NCI-H1105 (cell line): ENCODE measurements at places on chromosomes 5 and 9.

GRCh38 chr9:76452839-76453238 lies 6.1 kb upstream of the GCNT1 start:
- DNase-seq, result no peak

- DNase-seq, result no peak
These were observed 19.5 kb upstream of the ARAP3 start for GRCh38 chr5:141701360-141702119.

- peak; percentile 37 for DNase-seq
These were observed 46.6 kb upstream of the IPPK start for GRCh38 chr9:92716557-92716956.

GRCh38 chr5:83006683-83007283 lies 70.4 kb downstream of the TMEM167A start:
- no peak for DNase-seq

GRCh38 chr5:43619911-43620310 lies 16.9 kb downstream of the NNT start:
- DNase-seq, result no peak

- no peak for DNase-seq
These were observed 84.7 kb upstream of the DHFR start for GRCh38 chr5:80739496-80739895.

DNA sequence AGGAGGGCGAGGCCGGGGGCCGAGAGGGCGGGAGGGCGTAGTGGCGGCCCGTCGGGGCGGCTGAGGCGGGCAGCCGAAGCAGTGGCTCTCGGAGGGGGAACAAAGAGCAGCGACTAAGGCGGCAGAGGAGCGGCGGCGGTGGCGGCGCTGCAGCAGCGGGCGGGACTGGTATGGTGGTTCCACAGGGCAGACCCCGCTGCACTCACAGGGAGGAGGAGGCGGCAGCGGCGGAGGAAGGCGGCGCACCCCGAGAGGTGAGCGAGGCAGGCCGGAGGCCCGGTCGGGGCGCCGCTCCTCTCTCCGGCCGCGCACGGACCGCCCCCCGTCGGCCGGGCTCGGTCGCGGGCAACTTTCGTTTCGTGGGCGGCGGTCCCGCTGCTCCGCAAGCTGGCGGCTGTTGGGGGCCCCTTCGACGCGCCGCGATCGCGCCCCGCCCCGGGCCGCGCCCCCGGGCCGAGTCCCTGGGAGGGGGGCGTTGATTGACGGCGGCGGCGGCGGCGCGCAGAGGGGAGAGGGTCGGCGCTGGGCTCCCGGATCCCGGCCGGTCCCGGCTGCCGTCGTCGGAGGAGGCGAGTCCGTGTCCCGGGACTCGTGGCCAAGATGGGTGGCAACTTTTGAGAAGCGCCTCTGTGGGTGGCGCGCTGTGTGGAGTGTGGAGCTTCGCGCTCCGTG lies 467 bp downstream of the CNOT6 start:
- DNase-seq, result no peak

- no peak for DNase-seq
These were observed 1.8 kb downstream of the DPP7 start for GRCh38 chr9:137112564-137113384.

- DNase-seq, result no peak
These were observed 258.0 kb upstream of the CLINT1 start for GRCh38 chr5:158116965-158117364.

DNA sequence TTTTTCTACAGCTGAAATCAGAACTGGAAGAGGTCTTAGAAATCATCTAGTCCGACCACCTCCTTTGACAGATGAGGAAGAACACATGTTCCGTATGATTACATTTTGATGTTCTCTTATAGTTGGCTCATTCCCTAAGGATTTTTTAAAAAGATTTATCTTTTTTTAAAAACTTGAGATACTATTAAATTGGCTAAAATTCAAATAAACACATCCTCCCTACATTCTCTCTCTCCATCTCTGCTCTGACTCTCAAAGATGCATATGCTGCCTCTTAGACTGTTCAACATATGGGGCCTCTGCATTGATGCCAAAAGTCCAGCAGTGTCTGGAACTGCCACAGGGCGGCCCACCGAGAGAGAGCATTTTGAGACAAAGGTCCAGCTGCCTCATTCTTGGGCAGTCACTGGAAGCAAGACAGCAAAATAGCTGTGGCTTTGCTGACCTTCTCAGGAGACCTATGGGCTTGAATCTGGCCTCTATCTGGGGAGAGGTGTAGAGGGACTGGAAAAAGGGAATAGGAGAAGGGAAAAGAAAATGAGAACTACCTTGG lies 12.8 kb upstream of the TSSK1B start:
- no peak for DNase-seq

DNA sequence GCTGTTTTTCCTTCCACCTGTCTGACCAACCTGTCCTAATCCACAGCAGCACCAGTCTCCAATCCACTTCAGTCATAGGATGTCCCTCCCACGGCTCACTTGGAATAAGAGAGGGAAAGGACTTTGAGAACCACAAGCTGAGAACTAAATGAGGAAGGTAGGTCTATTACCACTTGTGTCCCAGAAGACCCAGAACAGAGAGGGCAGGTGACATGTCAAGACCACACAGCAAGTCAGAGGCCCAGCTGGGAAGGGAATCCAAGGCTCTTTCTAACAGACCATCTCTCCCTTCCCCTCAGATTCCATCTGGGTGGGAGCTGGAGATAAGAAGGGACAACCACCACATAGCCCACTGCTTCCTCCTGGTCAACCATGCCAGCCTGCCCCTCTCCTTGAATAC lies 14.6 kb downstream of the ANXA6 start:
- DNase-seq, result no peak

DNA sequence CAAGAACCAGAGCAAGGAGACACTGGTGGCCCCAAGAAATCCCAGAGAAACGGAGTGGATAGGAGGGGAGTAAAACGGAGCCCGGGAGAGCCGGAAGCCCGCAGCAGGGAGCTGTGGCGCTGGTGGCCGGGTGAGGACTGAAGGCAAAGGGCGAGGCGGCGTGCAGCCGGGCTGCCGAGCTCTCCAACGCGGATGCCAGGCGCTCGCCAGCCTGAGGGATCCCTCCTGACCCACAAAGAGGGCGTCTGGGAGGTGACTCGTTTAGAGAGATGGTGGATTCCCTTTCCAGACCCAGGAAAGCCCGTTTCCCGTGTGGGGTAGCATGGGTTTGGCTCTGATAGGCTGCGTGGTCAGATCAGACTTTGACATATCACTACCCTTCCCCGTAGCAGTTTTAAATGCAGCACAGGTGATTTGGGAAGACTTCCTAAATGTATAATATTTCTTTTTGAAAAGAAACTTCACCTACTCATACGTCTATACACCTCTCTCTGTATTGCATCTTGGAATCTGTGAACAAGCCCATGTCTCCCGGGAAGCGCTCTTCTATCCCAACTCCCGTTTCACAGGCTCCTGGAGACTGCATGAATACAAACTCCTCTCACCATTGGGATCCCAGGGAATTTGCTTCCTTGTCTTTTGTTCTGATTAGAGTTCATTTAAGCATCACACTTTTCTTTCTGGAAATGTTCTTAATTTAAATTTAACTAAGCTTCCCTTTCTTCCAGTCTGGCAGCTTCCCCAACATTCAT lies 158.1 kb downstream of the C9orf152 start:
- DNase-seq, result peak; percentile 30

GRCh38 chr9:37983381-37984067 lies 79.6 kb upstream of the SLC25A51 start:
- no peak for DNase-seq

- DNase-seq, result no peak
These were observed 128.7 kb downstream of the TRIM32 start for GRCh38 chr9:116815835-116816234.

DNA sequence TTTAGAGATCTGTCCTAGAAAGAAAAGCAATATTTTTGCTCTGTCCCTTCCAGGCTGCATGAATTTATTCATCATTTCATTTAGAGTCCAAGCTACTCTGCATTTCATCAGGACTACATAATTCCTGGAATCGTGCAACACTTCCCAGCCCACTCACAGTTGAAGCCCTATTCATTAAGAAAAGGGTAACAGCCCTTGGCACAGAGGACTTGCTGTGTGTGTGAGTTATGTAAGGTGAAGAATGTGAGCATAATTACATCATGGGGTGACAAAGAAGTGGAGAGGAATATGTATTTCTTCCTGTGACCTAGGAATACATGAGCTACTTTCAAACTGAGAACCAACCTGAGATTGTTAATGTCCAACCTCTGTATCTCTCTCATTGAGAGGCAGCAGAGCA lies 317.4 kb downstream of the ARHGEF28 start:
- DNase-seq, result no peak

GRCh38 chr5:74594137-74595040 lies 46.1 kb downstream of the ENC1 start:
- no peak for DNase-seq

DNA sequence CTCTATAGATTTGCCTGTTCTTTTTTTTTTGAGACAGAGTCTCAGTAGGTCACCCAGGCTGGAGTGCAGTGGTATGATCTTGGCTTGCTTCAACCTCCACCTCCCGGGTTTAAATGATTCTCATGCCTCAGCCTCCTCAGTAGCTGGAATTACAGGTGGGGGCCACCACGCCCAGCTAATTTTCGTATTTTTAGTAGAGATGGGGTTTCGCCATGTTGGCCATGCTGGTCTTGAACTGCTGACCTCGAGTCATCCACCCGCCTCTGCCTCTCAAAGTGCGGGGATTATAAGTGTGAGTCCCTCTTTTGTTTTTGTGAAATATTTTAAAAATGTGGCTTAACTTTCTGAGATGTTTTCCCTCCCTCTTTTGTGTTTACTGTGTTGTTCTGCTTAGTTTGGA lies 29.2 kb downstream of the HSPA4 start:
- DNase-seq, result no peak

GRCh38 chr9:5587024-5587423 lies 41.9 kb upstream of the RIC1 start:
- no peak for DNase-seq

- DNase-seq, result peak; percentile 68
These were observed at the start of gene GPRIN1 for GRCh38 chr5:176609724-176610434. Gene GPRIN1, minus strand, starts transcription at chr5:176610156. Its CDS starts 10,322 bp downstream, at chr5:176599834.

DNA sequence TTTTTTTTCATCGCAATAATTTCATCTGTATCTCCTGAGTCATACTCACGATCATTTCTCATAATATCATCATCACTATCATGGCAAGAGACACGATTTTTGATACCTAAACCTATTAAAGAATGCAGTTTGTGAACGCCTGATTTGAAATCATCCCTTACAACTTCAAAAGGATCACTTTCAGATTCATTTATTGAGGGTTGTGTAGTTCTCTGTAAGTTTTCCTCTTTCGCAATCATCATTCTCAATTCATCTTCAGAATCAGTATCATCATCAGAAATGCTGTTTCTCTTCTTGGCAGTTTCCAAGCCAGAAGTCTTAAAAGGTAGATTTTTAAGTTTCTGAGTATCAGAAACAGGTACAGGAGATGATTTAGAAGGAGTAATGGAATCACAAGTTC lies 9.7 kb downstream of the NOL8 start:
- no peak for DNase-seq

DNA sequence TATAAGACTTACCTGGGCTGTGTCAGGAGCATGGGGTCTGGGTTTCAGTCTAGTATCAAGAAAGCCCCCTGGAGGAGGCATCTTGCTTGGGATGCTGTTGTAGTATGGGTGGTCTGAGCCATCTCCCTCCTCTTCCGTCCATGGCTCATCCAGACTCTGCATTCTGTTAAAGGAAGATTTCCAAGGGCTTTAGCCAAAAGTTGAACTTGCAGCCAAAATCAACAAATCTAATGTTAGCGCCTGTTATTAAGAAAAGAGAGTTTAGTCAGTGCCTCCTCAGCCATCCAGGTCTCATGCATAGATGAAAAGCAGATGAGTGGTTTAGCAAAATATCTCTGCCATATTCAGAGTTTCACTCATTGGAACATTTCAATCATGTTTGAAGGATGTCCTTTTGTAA lies 55.6 kb downstream of the S1PR3 start:
- no peak for DNase-seq

DNA sequence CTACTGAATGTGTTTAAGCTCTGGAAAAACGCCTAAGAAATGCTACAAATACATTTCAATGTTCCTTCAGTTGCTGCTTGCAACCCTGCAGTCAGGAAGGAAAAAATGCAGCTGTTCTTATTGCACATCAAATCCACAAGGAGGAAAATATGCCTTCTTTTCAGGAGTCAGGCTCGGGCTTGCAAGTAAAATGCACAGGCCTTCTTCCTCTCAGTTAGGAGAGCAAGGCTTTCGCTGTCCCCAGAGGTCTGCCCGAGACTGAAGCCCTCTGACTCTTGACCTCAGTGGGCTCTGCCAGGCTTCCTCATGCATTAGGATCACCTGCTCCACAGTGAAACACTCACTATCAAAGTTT lies 899 bp upstream of the SHC3 start:
- DNase-seq, result no peak

- DNase-seq, result no peak
These were observed at the start of gene HEMGN for GRCh38 chr9:97938081-97938644. Gene HEMGN, minus strand, starts transcription at chr9:97938172. Its CDS starts 36 bp downstream, at chr9:97938136.

GRCh38 chr5:136054142-136055019 lies 25.6 kb downstream of the TGFBI start:
- no peak for DNase-seq

DNA sequence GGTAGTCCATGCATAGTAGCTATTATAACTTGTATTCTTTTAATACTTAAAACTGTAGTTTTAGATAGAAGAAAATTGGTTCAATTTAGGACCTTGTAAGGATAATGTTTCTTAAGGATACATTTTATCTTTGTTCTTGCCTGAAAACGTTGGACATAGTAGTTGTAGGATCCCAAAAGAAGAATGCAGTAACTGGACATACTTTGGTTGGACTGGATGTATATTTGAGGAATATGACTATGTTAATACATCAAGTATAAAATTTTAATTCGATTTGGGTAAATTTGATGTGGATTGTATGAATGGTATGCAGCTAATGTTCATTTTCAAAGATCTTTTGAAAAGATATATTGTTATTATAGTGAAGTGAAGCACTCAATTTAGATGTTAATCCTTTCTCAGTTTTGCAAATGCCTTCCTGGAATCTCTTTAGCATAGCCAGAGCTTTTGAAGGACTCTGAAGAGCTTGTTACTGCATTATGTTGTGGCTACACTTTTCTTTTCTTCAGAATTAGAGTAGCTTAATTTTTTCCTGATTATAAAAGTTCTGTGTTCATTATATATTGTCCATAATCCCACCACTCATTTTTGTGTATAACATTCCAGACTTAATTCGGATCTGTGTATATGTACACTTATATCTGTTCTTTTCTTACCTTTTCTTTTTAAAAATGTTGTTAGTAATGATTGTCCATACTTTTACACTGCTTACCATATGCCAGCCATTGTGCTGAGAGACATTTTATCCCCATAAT lies 41.2 kb downstream of the LRRTM2 start:
- DNase-seq, result no peak

- no peak for DNase-seq
These were observed 390.0 kb downstream of the DTWD2 start for GRCh38 chr5:118598311-118598710.

- DNase-seq, result peak; percentile 22
These were observed at the start of gene ZNF608 for GRCh38 chr5:124745928-124746915. Gene ZNF608, minus strand, starts transcription at chr5:124746639. Its CDS starts 1,650 bp downstream, at chr5:124744989.

GRCh38 chr9:120850315-120850714 lies 7.6 kb upstream of the PSMD5 start:
- no peak for DNase-seq

DNA sequence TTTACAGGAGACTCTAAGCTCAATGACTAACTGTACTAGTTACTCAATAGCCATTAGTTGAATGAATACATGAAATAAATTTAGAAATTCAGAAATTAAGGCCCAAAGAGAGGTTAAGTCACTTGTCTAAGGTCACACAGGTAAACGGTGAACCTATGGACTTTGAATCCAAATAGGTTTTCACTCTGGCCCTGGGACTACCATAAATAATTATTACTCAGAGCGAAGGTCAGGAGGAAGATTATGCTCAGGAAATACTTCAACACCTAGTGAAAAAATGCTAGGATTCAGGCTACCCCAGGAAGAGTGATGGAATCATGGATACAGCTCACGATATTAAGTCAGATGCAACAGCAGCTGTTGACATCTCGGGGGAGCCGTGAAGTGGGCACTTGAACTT lies 417.4 kb downstream of the GABRG2 start:
- no peak for DNase-seq
